Bone marrow (tissue), 2 donors: ENCODE measurements at places on chromosomes 1 and 21.

DNA sequence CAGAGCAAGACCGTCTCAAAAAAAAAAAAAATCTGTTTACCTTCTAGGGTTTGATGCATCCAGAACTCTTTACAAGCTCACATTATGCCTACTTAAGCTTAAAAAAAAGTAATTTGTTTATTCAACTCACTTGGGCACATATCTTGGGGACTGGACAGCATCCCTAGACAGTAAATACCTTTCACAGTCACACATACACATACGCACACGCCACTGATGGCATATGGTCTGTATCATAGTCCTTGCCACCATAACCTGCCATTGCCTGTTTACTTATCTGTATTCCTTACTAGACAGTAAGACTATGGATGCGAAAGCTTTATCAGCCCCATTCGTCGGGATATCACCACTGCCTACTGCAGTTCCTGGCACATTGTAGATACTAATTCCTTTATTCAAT is 446.3 kb upstream of the RGS18 start:
- DNase-seq, result no peak

- no peak for DNase-seq
Measured at GRCh38 chr21:26194326-26194725, 23.8 kb upstream of the APP start.

DNA sequence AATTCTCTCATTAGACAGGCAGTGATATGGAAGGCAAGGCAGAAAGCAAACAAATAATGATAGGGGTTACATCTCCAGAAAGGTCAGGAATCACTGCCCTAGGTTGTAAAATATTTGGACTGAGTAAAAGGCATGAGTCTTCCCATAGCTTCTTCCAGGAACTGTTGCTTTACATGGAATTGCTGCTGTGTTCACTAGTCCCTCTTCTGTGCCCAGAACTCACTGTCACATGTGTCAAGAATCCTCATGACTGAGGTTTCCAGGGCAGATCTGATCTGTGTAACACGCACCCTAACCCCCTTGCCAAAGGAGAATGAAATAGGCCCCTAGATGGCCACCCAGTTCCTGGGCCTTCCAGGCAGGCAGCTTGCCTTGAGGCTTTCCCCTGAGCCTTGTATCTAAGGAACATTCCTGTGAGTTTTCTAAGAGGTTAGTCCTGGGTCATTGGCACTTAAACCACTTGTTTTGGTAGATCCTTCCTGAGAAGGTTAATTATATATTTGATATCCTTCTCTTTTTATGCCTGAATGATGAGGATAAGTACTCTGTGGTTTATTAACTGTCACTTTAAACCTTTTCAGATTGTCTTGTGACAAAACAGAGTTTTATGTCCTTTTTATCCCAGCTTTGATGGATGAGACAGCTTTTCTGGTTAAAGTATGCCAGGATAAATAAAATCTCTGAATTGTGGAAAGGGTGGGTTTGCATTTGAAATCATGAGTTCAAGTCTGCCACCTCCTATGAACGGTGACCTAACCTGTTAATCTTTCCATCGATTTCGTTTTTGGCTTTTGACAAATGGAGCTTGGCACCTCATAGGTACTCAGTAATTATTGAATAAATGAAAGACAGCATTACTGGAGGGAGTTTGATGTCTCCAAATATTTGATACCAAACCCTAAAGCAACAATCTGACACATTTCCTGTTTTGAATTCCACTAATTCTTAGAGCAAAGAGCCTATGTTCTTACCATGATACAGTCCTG is 163.3 kb downstream of the DHRS3 start:
- DNase-seq, result no peak

- DNase-seq, result no peak
Measured at GRCh38 chr1:109208394-109208793, 5.3 kb upstream of the SARS1 start.

DNA sequence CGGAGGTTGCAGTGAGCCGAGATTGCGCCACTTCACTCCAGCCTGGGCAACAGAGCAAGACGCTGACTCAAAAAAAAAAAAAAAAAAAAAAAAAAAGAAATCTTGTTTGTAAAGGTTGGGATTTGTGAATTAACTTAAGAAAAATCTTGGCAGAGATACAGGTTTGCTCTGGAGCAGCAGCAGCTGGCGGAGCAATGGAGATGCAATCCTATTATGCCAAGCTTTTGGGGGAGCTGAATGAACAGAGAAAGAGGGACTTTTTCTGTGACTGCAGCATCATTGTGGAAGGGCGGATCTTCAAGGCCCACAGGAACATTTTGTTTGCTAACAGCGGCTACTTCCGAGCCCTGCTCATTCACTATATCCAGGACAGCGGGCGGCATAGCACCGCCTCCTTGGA is 5.6 kb downstream of the ZBTB8B start:
- DNase-seq, result no peak

DNA sequence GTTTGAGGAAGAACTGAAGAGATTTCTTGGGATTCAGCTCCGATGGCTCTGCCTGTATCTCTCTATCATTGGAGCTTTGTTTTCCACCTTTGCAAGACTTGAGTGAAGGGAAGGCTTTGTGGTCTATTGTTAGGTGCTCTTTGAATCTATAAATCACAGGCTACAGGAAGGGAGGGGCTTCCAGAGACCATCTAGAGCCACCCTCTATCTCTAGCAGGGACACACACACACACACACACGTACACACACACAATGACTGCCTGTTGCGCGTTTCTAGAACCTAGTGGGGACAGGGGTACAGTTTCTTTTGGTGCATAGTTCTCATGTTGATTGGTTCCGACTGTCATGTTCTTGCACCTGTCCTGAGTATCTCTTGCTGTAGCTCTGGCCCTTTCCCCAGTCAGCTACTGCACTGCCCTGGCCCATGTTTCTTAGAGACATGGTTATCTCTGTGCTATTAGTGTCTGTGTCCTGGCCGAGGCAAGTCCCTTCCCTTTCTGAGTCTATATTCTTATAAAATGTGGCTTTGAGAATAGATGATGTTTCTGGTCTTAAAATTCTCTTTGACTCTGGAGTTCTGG is 60.7 kb downstream of the MAN1C1 start:
- DNase-seq, result no peak

- no peak for DNase-seq
Measured at GRCh38 chr1:23624440-23624839, 65.1 kb upstream of the ID3 start.

DNA sequence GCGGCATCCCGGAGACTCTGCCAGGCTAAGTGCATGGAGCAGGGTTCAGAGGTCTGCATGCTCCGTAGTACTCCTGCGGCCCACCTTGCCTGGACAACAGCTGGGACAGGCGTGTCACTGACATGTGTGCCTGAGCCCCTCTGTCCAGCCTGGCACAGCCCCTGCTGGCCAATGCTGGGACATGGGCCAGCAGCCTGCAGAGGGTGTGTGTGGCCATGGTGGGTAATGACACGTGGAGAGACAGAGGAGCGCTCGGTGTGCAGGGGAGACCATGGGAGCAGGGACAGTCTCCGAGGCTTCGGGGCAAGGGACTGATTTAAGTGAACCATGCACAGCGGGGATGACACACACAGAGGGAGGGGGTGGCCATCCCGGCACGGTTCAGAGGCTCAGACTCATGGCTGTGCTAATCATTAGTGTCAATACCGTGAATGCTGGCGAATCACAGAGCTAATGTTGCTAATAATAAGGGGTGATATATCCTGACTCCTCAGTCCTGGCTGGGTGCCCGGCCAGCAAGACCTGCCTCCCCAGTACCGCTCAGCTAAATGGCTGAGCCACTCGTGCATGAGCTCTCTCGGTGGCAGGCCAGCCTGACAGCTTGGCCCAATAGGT is 41.5 kb downstream of the IGSF21 start:
- DNase-seq, result no peak

GRCh38 chr1:246069581-246069980 is 437.5 kb downstream of the SMYD3 start:
- no peak for DNase-seq

GRCh38 chr1:246566813-246567645 is 773 bp downstream of the CNST start:
- DNase-seq, result no peak

GRCh38 chr1:5111581-5111980 is 457.2 kb downstream of the AJAP1 start:
- no peak for DNase-seq

DNA sequence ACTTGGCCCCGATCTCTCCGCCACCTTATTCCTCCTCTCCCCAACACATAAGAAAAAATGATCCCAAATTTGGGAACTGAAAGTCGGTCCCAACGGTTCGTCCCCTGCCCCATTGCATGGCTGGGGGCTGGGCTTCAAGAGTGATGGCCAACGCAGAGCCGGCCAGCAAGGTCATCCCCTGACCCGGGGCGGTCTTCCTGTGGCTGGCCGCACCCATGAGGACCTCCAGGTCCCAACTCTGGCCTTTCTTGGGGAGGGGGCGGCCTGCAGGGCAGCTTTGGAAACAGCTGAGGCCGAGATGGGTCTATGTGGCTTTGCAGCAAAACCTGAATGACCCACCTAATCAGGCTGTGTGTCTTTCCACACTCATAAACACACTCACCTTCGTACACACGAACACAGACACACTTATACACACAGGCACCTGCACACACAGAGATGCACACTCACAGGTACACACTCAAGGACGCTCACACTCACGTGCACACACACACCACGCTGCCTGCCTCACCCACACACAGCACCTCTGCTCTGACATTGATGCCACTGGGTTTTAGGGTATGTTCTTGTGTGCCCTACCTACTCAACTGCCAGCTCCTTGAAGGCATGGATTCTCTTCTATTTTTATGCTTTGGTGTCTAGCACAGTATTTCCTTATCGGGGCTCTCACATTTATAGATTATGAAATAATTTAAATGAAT is 562 bp downstream of the DYNLT5 start:
- DNase-seq, result peak; percentile 9

- no peak for DNase-seq
Measured at GRCh38 chr1:87346130-87346814, 17.6 kb downstream of the LMO4 start.

DNA sequence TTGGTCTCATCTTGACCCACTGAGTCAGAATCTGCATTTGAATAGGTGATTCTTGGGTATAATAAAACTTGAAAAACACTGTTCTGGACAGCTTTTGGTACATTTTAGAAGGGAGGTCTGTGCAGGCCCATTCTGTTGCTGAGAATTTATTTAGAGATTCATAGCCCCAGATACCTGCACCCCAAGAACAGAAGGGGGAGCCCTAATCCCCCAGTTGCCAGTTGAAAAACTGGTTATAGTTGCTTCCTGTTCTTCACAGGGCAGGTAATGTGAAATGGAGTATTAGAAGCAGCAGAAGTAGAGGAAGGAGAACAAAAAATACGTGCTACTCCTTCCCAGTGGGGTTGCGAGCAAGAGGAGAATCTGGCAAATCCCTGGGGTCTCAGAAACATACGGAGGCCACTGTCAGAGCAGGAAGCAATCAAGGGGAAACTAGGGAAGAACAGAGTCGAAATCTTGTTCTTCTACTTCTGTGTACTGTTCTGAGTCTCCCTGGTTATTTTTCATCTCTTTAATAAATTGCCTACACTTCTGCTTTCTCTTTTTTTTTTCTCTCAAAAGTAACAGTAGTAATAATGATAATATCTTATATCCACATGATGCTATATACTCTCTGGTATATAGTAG is 4.6 kb upstream of the CLCA2 start:
- peak; percentile 66 for DNase-seq

GRCh38 chr1:201172999-201173610 is 17.5 kb upstream of the IGFN1 start:
- no peak for DNase-seq

DNA sequence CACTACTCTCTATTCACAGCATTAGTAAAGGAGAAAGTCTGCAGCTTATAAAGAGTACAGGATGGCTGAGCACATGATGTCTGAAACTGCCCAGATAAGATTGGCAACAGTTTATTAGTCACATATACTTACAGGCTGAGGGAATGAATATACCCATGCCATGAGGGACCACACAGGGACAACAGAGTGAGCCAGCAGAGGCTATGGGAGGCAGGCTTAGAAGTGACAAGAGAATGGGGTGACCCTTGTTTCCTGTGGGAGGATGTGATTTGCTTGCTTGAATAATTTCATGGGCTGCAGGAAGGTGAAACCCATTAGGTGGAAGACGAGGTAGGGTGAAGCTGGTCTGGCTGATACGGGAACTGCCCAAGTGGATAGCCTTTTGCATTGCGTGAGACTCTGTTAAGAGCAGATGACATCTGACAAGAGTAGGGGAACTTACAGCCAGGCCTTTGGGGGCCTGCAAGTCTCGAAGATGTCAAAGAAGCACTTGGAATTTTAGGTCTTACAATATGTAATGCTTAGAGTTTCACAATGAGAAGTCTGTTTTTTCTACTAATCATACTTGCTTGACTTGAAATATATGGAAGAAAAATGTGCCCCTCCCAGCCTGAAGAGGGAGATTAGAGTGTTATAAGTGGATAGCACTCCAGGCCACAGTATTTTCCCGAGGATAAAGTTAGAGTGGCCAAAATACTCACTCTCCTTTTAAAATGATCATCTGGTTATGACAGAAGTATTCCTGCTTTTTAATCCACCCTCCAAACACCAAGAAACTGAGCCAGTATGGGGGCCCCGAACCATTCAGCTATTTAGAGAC is 34.6 kb upstream of the TNFSF4 start:
- DNase-seq, result no peak

DNA sequence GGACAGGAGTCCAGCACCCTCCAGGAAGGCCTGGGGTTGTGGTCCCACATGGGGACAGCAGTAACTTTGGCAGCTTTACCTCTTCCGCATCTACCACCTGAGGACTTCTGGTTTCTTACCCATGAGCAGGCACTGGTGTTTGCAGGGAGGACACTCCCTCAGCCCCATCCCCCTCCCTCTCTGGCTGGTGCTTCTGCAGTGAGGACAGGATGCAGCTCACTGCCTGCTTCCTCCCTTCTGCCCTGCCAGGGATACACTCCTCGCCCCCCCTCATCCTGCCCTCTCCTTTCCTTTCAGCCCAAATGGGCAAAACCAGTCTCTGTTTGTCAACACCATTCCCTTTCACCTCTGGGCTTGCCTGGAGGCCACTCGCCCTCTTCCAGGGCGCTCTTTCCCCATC is 62.4 kb downstream of the KIRREL1 start:
- no peak for DNase-seq

DNA sequence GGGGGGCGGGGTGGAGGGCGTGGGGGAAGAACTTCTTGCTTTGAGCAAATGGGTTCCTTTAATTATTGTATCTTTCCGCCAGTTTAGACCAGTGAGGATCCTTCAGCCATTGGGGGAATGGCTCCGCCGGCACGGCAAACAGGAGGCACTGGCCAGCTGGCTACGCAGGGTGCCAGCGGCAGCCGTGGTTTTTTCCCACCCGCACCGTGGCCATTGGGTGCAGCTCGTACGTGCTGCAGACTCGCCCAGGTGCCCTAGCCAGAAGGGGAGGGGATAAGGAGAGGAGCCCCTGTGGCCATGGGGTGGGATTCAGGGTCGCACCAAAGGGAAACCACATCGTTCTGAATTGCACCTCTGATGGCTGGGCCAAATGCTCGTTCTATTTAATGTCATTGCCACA is 65.6 kb downstream of the RGSL1 start:
- no peak for DNase-seq
